Kasumi-1 (cell line): ENCODE measurements at places on chromosomes 4 and X.

DNA sequence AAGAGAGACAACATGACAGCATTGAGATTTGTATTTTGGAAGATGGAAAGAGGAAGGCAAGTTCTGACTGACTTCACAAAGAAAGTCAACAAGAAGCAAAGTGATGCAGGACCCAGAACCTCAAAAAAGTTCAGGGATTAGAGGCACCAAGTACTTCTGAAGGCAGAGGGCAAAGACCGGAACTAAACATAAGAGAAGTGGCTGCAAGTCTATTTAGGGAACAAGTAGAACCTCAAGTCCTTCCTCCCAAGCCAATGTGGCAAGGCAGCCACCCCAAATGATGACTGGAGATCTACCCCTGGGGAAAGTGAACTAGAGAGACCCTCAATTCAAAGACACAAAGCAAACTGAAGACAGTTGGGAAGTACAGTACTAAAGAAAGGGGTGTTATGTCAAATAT, 46.6 kb downstream of the SLC39A8 start:
- DNase-seq: peak; percentile 76

DNA sequence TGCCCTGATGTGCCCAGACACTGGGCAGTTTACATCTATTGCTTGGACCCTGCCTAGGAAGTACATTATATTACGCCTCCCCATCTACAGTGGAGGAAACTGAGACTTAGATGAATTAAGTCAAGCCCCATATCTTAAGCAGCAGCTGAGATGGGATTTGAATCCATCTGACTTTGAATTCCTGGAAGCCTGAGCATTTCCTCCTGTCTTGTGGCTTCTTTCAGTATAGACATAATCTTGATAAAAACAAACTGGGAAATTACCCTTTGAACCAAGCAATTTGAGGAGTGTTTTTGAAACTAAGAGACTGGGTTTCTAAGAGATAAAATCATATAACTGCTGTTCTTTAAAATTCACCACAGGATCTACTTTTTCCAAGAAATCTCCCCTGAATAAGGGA, 18.6 kb downstream of the LIMCH1 start:
- no peak for DNase-seq

GRCh38 chrX:98432413-98432812, 1548.7 kb downstream of the RPA4 start:
- no peak for DNase-seq

DNA sequence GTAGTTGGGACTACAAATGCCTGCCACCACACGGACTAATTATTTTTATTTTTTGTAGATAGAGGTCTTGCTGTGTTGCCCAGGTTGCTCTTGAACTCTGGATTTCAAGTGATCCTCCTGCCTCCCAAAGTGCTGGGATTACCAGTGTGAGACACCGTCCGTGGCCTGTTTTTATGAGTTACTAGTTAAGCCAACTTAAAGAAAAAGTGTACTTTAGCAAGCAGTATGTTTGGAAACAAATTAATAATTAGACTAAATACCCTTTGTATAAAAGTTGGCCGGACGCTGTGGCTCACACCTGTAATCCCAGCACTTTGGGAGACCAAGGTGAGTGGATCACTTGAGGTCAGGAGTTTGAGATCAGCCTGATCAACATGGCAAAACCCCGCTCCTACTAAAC, 14.2 kb upstream of the PTPN13 start:
- no peak for DNase-seq

GRCh38 chr4:6616087-6616995, 24.1 kb upstream of the MRFAP1 start:
- no peak for DNase-seq

DNA sequence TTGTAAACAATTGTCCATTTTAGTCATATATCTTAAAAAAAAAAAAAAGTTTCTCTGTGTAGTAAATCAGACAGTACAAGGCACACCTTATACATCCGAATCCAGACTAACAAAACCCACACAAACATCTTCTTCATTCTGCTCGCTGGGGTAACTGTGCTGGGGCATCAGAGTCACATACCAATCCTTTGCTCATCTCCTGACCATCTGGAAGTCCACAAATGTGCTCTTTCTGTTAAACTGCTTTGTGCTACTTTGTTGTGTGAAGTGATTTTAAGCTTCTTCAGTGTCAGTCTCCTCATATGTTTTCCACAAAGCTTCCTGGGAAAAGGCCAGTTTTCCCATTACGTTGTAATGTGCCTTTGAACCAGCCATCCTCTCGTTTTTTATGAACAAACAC, 86.2 kb upstream of the CBR4 start:
- no peak for DNase-seq

DNA sequence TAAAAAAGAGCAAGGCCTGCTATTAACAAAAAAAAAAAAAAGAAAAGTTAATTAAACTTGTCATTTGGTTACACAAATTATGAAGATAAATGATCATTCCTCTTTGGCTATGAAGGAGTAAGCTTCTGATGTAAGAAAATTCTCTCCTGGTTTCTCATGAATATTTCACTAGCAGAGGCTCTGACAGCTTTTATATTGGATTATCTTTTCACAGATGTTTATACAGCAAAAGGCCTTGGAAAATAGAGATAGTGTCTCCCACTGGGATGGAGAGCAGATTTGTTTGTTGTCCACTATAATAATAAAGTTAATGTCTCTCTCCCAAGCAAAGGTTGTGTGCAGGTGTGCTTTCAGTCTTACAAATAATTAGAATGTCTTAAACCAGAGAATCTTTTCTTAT, 40.7 kb upstream of the PDGFC start:
- no peak for DNase-seq

GRCh38 chr4:15368856-15369255, 59.0 kb upstream of the C1QTNF7 start:
- peak; percentile 55 for DNase-seq

DNA sequence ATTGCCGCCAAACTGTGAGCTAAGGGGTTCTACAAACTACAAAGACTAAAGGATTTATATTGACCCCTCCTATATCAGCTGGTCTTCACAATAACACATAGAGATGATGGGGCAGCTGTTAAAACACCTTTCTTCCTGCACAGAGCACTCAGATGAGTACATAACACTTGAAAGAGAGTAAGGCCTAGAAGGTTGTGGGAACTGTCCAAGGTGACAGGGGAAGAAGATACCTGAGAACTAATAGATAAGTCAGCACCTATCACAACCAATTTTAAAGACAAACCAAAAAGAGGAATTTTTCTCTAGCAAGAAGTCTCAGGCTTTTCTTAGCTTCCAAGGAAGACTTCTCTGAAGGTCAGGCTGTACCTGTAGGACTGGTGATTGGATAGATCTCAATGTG, 19.1 kb upstream of the CXCL6 start:
- DNase-seq: no peak

DNA sequence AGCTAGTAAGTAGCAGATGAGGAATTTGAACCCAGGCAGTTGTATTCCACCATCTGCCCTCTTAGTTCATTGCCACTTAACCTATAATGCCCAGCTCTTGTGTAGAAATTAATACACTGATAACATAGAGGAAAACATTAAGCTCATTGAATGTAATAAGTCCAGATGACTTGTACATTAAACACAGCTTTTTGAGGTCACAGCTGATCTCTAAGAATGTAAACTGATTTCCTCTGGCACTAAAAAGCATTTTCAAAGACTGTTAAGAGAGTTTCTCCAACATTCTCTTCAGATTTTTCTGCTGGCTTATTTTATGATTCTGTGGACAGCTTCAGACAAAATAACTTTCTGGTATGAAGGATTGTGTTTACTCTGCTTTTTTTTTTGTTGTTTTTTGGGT, 42.7 kb downstream of the HPRT1 start:
- DNase-seq: no peak

GRCh38 chr4:117001077-117001476, 84.3 kb downstream of the TRAM1L1 start:
- DNase-seq: no peak

DNA sequence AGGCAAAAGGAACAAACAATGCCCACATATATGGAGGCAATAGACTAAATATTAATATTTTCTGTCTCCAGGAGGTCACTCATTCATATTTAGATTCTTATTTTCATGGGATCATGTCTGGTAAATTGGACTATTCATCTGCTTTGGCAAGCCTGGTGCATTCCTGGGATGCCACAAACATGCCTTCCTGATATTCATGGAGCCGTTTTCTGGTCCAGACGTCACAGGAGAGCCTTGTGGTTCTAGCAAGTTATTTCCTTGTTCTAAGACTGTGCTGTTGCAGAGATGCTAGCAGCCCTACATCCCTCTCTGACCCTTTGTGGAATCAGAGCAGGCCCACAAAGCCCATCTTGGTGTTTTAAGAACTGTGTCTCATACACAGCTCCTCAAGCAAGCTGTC, 16.1 kb upstream of the EXOSC9 start:
- DNase-seq: no peak

DNA sequence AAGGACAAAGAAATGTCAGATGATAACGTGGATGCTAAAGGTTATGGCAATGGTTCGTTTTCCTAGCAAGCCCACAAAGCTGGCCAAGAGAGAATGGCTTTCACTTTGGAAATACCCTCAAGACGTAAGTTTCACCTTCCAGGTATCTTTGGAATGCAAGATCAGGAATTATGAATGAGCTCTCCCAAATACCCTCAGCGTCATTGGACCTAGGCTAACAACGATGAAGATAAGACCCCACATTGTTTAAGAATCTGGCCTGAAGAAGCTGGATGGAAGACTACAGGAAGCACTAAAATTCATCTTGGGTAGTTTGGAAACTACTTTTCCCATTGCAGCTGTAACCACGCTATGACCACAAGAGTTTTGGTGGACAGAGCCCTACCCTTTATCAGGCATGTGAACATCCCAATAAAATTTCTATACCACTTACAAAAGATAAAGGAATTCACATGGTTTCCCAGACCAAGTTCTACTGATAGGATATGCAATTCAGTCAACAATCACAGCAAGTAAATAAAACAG, 111.9 kb downstream of the KDR start:
- DNase-seq: no peak

DNA sequence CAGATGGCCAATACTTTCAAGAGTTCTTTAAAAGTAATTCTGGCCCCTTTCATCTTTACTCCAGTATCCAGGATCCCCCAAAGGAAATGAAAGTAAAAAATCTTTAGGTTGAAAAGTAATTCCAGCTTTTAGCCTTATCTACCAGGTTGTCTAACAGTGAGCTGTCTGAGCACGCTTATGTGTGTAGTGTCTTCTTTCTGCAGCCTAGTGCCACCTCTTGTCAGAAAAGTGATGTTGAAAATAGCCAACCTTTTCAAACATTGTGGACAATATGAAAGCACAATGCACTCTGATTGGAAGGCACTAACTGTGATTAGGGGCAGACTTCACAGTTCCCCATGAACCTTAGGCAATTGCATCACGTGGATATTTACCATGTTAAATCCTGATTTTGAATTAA, 92.1 kb downstream of the RELL1 start:
- no peak for DNase-seq

DNA sequence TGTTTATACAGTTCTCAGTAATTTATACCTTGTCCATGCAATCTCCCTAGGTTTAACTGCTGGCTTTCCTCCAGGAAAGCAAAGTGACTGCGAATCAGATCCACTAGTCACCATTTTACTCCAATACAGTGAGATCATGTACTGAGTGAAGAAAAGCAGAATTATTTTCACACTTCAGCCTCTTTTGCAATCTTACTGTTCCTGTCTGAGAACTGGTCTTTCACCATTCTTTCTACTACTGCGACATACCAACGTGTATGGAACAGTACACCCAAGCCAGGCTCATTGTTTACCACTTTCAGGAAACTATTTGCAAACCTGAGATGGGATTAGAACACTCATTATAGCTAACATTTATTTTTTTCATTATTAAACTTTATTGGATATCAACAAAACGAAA, 8.0 kb upstream of the MSL3 start:
- no peak for DNase-seq

GRCh38 chrX:118062817-118063615, 53.6 kb downstream of the KLHL13 start:
- DNase-seq: no peak

- DNase-seq: peak; percentile 22
Measured at GRCh38 chr4:94342694-94343093, at the start of gene HPGDS. HPGDS (minus strand) TSS chr4:94342836; CDS start chr4:94334629, 8,207 bp downstream.

- no peak for DNase-seq
Measured at GRCh38 chr4:45477311-45477733, 646.5 kb downstream of the GABRG1 start.

GRCh38 chr4:57371671-57372070, 261.5 kb upstream of the IGFBP7 start:
- no peak for DNase-seq

DNA sequence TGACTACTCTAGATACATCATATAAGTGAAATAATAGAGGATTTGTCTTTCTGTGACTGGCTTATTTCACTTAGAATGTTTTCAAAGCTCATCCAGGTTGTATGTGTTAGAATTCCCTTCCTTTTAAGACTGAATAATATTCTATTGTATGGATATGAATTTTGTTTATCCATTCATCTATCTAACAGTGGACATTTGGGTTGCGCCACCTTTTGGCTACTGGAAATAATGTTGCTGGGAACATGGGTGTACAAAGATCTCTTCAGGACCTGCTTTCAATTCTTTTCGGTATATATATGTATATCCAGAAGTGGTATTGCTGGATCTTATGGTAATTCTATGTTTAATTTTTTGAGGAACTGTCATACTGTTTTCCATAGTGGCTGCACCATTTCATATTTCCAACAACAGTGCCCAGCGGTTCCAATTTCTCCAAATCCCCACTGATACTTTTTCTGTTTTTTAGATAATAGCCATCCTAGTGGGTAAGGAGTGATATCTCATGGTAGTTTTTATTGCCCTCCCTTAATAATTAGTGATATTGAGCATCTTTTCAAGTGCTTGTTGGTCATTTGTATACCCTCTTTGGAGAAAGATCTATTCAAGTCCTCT, 3.4 kb upstream of the SCD5 start:
- peak; percentile 10 for DNase-seq

DNA sequence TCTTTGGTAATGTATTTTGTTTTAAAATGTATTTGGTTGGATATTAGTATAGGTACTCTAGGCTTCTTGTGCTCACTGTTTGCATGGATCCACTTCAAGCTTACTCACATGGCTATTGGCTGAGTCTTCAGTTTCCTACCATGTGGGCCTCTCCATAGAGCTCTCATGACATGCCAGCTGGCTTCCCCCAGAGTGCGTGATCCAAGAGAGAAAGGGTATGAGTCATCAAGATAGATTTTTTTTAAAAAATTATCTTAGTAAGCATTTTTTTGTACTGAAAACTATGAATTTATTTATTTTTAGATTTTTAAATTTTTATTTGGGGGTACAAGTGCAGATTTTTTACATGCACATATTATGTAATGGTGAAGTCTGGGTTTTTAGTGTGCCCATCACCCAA, 219.1 kb upstream of the AMOT start:
- DNase-seq: no peak
